Right cardiac atrium (tissue), 5 donors: ENCODE measurements at places on chromosomes 2 and 18. TPM values are rescaled to one million over a fixed set of nuclear protein-coding genes. Genes with fewer than 3 reads are reported as not detected.
A peak's percentile ranks its signal among the peaks of the same experiment; 100 is the strongest.

ZNF385B gene
- total RNA-seq, result 87.6 TPM

GRCh38 chr2:197821550-197822289, 17.3 kb downstream of the PLCL1 start:
- DNase-seq, result no peak

ABCG8 gene
- not detected for total RNA-seq

FAM237A gene
- 0.60 TPM for total RNA-seq

LINC00305 gene
- total RNA-seq, result not detected

DNA sequence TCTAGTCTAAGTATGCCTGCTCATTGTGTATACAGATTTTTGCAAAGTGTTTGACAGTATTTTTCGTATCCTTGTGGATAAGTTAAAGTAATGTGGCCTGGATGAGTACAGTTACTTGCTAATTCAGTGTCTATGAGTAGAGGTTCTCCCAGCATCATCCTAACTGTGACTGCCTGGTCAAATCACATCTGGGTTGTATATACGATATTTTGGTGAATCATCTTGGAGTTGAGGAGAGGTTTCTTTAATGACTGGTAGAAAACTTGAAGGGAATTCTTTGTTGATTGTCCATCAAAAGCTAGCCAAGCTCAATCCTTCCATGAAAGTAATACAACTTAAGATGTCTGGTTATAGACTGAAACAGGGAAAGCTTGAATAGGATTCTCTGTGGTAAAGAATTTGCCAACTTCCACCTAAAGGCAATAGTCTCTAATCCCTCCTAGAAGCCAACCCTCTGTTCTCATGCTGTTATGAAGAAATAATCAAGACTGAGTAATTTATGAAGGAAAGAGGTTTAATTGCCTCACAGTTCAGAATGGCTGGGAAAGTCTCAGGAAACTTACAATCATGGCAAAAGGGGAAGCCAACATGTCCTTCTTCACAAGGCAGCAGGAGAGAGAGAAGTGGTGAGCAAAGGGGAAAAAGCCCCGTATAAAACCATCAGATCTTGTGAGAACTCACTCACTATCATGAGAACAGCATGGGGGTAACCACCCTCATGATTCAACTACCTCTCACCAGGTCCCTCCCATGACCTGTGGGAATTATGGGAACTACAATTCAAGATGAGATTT, 19.4 kb upstream of the RALBP1 start:
- no peak for DNase-seq

- DNase-seq, result no peak
These were observed 36.9 kb upstream of the SERPINB2 start for GRCh38 chr18:63850636-63851035.

MOGAT1 gene
- total RNA-seq, result 0.59 TPM

SKOR2 gene
- total RNA-seq, result not detected

GRCh38 chr2:144208924-144209323, 311.0 kb downstream of the ZEB2 start:
- no peak for DNase-seq

IL36G gene
- not detected for total RNA-seq

DNA sequence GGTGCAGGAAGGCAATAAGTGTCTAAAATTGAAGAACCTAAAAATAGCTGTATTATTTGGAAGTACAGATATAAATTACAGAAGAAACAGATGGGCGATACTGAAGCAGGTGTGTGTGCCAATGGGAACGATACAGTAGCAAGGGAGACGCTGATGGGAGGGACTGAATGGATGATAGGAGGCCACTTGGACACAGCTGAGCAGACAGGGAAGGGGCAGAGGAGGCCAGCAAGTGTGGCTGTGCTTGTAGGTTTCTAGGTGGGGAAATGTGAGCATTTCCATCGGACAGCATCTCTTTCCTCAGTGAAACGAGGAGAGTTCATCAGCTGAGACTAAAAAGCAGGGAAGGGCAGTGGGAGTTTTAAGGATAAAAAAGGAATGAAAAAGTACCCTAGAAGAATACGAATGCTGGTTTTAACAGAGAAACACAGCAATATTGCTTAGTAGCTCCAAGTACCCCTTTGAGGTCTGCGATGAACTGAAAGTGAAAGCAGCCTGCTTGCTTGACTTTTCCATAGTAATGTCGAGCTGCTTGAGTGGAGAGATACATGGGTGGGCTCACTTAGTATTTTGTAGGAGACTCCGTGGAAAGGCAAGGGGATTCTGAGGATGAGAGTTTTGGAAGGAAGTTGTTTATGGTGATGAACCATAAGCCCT, 91.7 kb upstream of the EPC2 start:
- DNase-seq, result no peak

- DNase-seq, result no peak
These were observed 44.3 kb upstream of the REL start for GRCh38 chr2:60837123-60837522.

DNA sequence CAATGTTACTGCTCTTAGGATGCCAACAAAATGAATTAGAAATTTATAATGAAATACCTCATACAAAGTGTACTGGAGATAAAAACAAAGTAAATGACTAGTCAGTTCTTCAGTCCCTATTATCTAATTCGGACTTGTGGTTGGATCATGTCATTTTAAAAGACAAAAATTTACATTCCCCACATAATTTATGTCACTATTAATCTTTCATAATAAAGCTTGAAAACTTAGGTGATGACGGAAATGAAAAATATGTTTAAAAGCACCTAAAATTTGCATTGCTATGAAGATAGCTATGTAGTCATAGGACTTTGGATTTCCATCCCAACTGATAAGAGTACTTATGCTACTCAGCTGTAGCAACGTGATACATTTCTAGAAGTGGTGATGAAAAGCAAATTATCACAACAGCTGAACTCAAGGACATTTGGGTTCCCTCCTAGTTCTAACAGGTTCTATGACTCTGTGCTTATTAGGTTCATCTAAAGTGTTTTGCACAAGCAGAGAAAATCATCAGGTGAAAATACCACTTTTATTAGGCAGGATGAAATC, 58.4 kb downstream of the LRPPRC start:
- no peak for DNase-seq

MAPRE3 gene
- total RNA-seq, result 43.6 TPM

- peak; percentile 10 for DNase-seq
These were observed 4.8 kb downstream of the NT5C1B start for GRCh38 chr2:18584608-18584954.
